A549 treated with RU486 at 1 μM for 4 hours (cell line): ENCODE measurements at places on chromosomes 3 and 15. TPM values are rescaled to one million over a fixed set of nuclear protein-coding genes. Genes with fewer than 3 reads are reported as not detected.

Gene NSUN3
- 4.9 to 7.9 TPM (median 6.4 TPM) in 5 replicates for total RNA-seq

Gene LYZL4
- not detected in 5 replicates for total RNA-seq

Gene HHLA2
- 0.03 to 0.14 TPM (median 0.10 TPM) in 4 of 5 replicates, not detected in the other for total RNA-seq

Gene PODXL2
- 7.8 to 10.7 TPM (median 10.3 TPM) in 5 replicates for total RNA-seq

Gene ADIPOQ
- not detected in 5 replicates for total RNA-seq

Gene CLDN18
- not detected in 5 replicates for total RNA-seq

Gene CD200R1
- total RNA-seq = 0.08 to 0.10 TPM (median 0.08 TPM) in 4 of 5 replicates, not detected in the other

Gene XYLB
- 3.6 to 4.6 TPM (median 4.0 TPM) in 5 replicates for total RNA-seq

Gene ZNF710
- 12.9 to 17.3 TPM (median 14.1 TPM) in 5 replicates for total RNA-seq

Gene HRG
- not detected in 5 replicates for total RNA-seq

Gene DAG1
- total RNA-seq = 41.0 to 58.3 TPM (median 53.5 TPM) in 5 replicates

Gene GOLGA8R
- 0.14 to 0.37 TPM (median 0.16 TPM) in 4 of 5 replicates, not detected in the other for total RNA-seq

Gene KBTBD13
- not detected in 5 replicates for total RNA-seq

Gene SI
- not detected in 5 replicates for total RNA-seq

Gene GOLGA8A
- total RNA-seq = 4.6 to 10.2 TPM (median 7.5 TPM) in 5 replicates

Gene ZNF106
- total RNA-seq = 6.5 to 11.7 TPM (median 10.7 TPM) in 5 replicates

Gene HYAL1
- 0.27 to 0.50 TPM (median 0.45 TPM) in 5 replicates for total RNA-seq

Gene LRTM1
- not detected in 5 replicates for total RNA-seq

Gene EIF4G1
- 253 to 285 TPM (median 259 TPM) in 5 replicates for total RNA-seq

Gene CCR1
- total RNA-seq = 0.05 TPM in 1 of 5 replicates, not detected in the others

Gene THPO
- not detected in 5 replicates for total RNA-seq

Gene CAPN3
- total RNA-seq = 0.22 to 0.87 TPM (median 0.43 TPM) in 4 of 5 replicates, not detected in the other

Gene SLC7A14
- not detected in 5 replicates for total RNA-seq

Gene TRIM42
- not detected in 5 replicates for total RNA-seq

Gene CYP1A2
- not detected in 5 replicates for total RNA-seq

Gene A4GNT
- not detected in 5 replicates for total RNA-seq

Gene ISG20
- total RNA-seq = 33.2 to 45.0 TPM (median 38.8 TPM) in 5 replicates

Gene GOLGA8O
- total RNA-seq = 0.13 to 0.64 TPM (median 0.31 TPM) in 5 replicates

Gene SLC6A20
- 0.01 to 0.05 TPM (median 0.03 TPM) in 3 of 5 replicates, not detected in the others for total RNA-seq

Gene AP3B2
- total RNA-seq = 0.49 to 1.5 TPM (median 0.71 TPM) in 5 replicates

Gene SCN11A
- total RNA-seq = not detected in 5 replicates

Gene LRRC3B
- not detected in 5 replicates for total RNA-seq

Gene SNX1
- 71.7 to 78.2 TPM (median 75.7 TPM) in 5 replicates for total RNA-seq

Gene CACNA2D3
- total RNA-seq = 0.03 to 0.05 TPM in 2 of 5 replicates, not detected in the others

Gene DCLK3
- not detected in 5 replicates for total RNA-seq

Gene IGSF10
- 0.49 to 0.82 TPM (median 0.55 TPM) in 5 replicates for total RNA-seq

Gene ZNF445
- 1.8 to 2.7 TPM (median 2.4 TPM) in 5 replicates for total RNA-seq

Gene RUVBL1
- total RNA-seq = 95.5 to 105 TPM (median 98.8 TPM) in 5 replicates

Gene AHSG
- total RNA-seq = 0.18 TPM in 1 of 5 replicates, not detected in the others

Gene CDCP1
- total RNA-seq = 11.5 to 13.6 TPM (median 12.8 TPM) in 5 replicates

Gene LAMB2
- total RNA-seq = 64.3 to 97.2 TPM (median 88.8 TPM) in 5 replicates

Gene ALG1L2
- not detected in 5 replicates for total RNA-seq

Gene NECTIN3
- 12.7 to 28.2 TPM (median 26.6 TPM) in 5 replicates for total RNA-seq

Gene PGBD4
- total RNA-seq = 0.82 to 1.6 TPM (median 1.5 TPM) in 5 replicates

Gene KATNBL1
- 17.3 to 36.5 TPM (median 34.7 TPM) in 5 replicates for total RNA-seq

Gene ARHGEF3
- 6.1 to 8.6 TPM (median 7.9 TPM) in 5 replicates for total RNA-seq

Gene BAHD1
- total RNA-seq = 10.0 to 12.6 TPM (median 11.8 TPM) in 5 replicates

Gene INTS14
- total RNA-seq = 41.8 to 48.9 TPM (median 43.2 TPM) in 5 replicates

Gene NDN
- total RNA-seq = 0.09 to 0.11 TPM in 2 of 5 replicates, not detected in the others

Gene TGM4
- 0.10 to 0.17 TPM in 2 of 5 replicates, not detected in the others for total RNA-seq

Gene ST8SIA2
- total RNA-seq = 0.16 to 0.80 TPM (median 0.54 TPM) in 5 replicates

Gene AMOTL2
- total RNA-seq = 36.3 to 43.2 TPM (median 41.7 TPM) in 5 replicates

Gene IGSF11
- 4.4 to 6.6 TPM (median 5.8 TPM) in 5 replicates for total RNA-seq

Gene CHRNA7
- 3.0 to 4.6 TPM (median 4.1 TPM) in 5 replicates for total RNA-seq

Gene HPS3
- 27.1 to 38.8 TPM (median 35.9 TPM) in 5 replicates for total RNA-seq

Gene C3orf49
- not detected in 5 replicates for total RNA-seq

Gene TTLL13
- total RNA-seq = 0.27 to 0.61 TPM (median 0.39 TPM) in 4 of 5 replicates, not detected in the other

Gene RPSA
- 2,482 to 2,852 TPM (median 2,649 TPM) in 5 replicates for total RNA-seq

Gene DUOXA2
- not detected in 5 replicates for total RNA-seq
